ENCODE measurements at places on chromosomes 2 and 18.
A peak's percentile ranks its signal among the peaks of the same experiment; 100 is the strongest.

DNA sequence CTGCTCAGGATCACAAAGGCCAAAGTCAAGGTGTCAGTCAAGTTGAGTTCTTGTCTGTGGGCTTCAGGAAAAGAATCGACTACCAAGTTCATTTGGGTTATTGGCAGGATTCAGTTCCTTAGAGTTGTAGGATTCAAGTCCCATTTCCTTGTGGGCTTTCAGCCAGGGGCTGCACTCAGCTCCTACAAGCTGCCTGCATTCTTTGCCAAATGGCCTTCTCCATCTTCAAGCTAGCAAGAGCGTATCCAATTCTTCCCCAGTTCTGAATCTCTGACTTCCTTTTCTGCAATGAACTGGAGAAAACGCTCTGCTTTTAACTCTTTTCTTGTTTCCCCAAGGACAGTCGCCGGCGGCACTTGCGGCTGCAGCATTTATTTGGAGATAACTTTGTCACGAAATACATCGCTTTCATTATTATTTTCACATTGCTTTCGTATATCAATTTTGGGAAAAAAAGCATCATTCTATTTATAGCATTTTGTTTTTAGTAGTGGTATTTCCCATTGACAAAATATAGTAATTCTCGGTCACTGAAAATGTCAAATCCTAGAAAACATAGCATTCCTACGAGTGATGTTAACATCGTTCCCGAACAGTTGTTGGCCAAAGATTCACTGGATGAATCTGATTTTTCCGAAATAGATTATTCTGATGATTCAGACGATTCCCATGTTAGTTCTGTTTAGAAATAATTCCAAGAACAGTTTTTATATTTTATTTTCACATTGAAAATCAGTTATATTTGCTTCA, 59.6 kb upstream of the SERPINE2 start:
- DNase-seq = no peak

- no peak for DNase-seq
Measured at GRCh38 chr18:60246606-60247005, 126.0 kb downstream of the MC4R start.

DNA sequence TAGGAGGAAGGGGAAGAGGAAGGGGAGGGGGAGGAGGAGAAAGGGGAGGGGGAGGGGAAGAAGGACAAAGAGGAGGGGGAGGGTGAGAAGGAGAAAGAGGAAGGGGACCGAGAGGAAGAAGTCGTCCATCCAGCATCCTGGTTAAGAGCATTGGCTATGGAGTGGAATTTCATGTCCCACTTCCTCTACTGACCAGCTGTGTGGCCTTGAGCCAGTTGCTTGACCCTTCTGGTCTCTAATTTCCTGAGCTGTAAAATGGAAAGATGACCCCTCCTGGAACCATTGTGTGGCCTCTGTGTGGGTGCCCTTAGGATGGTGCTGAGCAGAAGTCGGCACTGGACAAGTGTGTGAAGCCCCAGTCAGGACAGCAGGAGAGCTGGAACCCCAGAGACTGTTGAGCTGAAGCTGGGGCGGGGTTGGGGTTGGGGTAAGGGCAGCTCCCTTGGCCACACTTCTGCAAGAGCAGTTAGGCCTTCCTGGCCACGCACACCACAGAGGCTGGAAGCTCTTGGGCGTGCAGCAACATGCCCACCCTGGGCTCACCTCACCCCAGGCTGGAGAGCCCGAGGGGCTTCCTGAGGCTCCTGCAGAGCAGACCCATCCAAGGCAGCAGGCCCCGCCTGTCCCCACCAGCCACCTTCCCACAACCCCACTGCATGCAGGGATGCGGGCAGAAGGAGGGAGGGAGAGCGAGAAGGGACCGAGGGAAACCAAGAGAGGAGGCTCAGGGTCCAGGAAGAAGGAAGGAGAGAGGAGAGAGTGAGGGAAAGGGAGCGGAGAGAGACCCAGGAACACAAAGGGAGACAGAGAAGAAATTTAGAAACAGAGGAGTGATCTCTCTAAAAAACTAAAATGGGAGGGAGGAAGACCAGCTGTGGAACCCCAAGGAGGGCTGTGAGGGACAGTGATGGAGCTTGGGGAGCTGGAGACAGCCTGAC, 16.2 kb downstream of the ADRA2B start:
- no peak for DNase-seq

DNA sequence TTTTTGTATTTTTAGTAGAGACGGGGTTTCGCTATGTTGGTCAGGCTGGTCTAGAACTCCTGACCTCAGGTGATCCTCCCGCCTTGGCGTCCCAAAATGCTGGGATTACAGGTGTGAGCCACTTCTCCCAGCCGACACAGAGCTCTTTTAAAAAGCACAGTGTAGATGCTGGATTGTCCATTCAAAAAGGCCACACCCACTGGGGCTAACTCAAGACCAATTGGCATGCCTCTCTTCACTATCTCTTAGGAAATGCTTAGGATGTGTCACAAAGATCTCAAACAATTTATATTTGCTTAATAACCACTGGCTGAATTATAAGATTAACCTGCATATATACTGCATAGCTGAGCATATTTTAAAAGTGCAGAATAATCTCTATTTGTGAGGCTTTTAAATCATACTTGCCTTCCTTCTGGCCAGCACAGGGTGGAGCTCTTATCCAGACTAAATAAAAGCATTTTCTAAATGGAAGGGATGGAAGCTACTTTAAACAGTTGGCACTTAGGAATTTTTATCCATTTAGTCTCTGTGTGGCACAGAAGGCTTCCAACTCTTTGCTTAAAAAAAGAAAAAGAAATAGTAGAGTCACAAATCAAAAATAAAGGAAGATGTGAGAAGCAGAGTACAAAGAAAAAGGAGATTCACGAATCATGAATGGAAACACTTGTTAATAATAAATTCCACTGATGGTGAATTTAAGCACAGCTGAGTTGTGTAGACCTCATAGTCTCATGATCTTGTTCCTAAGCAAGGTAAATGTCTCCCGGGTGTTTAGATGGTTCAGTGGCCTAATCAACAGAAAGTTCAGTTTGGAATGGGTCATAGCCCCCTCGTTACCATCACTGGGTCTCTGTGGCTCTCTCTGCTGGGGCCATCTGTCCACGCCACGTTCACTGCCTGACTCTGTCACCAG, 22.4 kb downstream of the CRYGD start:
- no peak for DNase-seq

DNA sequence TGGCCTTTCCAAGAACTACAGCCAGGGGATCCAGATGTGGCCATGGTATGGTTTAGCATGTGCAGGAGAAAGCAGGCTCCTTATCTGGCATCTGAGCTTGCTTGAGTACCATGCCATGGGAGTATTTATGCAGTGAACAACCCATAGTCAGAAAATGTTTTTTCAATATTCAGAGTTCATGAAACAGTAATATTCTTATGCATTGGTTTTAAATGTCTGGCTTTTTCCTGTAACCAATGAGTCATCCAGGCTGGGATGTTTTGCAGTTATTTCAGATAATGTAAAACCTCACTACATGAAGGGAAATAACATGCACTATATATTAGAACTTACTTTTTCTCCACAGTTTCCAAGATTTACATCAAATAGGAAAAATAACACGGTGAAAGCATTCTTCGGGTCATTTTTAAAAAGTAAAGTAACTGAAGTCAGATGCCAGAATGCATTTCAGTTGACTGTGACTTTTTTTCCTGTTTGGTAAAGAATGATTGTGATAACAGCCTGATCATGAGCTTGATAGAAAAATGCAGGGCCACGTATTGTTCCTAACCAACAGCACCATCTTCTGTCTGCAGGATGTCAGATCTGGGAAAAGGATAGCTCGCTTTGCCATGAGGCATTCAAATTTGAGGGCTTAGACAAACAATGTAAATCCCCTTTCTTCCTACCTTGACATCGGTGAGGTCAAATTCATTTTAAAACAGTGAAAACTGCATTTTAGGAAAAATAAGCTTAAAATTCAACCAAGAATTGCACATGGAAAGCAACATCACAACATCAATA, 152.8 kb downstream of the DSC3 start:
- no peak for DNase-seq

DNA sequence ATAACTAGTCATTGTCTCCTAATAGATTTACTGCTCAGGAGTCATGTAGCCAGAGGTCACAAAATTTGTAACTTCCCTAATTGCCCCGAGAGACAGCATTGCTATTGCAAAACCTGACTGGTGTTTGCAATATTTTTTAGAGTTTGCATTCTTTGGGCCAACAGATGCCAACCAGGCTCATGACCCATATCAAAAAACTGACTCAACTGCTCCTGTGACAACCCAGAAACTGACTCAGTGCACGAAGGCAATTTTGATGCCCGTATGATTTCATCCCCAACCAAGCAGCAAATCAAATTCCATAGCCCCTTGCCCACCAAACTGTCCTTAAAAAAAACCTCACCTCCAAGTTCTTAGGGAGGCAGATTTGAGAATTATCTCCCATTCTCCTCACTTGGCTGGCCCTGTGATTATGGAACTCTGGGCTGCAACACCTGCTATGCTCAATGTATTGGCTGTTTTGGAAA, 951.3 kb downstream of the TSN start:
- DNase-seq = no peak

GRCh38 chr2:53886406-53887280, 26.9 kb upstream of the GPR75 start:
- DNase-seq = no peak

- DNase-seq = no peak
Measured at GRCh38 chr2:5742126-5742525, 49.9 kb downstream of the SOX11 start.

DNA sequence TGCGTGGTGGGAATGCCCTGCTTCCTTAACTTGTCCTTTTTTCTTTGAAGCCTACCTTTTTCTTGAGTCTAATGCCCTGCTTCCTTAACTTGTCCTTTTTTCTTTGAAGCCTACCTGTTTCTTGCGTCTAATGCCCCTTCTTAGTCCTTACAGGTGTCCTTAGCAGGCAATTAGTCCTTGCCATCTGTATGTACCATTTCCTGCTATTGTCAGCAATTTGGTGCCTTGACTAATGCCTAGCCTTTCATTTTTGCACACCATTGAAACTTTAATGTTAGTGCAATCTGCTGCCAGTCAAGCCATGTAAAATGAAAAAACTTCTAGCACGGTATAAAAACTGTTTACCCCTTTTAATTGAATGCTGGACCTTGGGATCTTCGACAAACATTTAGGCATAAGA, 4.3 kb downstream of the KDM3A start:
- no peak for DNase-seq

GRCh38 chr2:206512999-206513398, 69.7 kb downstream of the ADAM23 start:
- no peak for DNase-seq

- DNase-seq = no peak
Measured at GRCh38 chr2:66849153-66849755, 414.3 kb downstream of the MEIS1 start.

DNA sequence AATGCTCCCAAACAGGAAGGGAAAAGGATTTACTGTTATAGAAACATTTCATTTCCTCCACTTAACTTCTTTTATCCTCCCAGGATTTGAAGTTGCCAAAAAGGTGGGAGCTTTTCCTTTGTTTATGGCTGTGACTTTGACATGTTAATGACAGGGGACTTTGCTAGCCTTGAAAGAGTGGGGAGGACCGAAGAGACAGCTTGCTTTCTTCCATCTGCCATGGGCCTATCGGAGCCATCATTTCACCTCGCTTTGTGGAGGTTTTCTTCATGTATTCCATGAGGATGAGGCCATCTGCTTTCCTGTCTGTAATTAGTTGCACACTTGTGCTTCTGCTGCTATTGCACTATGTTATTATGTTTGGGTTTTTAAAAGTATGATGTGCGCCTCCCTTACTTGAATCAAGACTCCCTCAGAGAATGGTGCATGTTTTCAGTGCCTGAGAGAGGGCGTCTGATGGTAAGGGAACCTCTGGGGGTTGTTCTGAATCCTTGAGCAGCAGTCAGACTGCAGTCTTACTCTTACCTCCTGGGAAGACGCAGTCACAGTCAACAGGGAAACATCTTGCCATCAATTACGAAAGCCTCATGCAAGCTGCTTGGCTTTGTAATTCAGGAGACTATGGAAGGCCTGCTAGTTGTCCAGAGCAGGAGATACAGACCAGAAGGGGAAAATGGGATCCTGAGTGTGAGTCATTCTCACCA, 173.3 kb upstream of the MGAT5 start:
- no peak for DNase-seq

DNA sequence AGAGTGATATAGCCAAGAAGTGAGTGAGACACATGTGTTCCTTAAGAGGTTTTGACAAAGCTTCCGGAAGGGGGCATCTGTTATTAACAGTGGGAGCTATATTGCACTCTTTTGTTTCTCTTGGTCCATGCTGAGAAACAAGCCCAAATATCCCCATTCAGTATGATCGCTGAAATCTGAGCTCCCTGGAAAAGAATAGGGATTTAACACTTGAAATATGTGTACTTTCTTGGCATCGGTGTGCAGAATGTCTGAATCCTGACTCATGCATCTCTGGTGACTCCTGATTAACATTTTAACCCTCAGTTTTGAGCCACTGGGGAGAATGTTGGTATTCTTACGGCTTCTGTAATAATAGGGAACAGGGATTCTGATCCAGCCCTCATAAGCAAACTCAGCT, 448.1 kb downstream of the TSN start:
- DNase-seq = no peak

DNA sequence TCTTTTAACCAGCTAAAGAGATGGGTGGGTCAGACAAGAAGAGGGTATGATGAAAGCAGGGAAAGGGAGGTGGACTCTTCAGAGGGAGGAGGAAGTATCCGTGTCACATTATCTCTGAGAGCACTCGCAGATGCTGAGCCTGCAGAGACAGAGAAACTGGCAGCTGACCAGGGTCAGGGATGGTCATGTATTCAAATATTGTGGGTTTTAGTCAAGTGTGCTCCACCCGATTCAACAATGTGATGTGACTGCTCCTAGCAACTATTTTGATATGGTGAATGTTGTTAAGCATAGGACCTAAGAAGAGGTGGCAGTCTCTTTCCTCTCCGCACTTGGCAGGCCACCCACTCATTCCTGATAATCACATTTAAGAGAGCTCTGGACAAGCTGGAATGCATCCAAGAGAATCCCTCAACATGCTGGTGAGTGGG, 1.3 kb upstream of the CLIP4 start:
- peak; percentile 7 for DNase-seq

DNA sequence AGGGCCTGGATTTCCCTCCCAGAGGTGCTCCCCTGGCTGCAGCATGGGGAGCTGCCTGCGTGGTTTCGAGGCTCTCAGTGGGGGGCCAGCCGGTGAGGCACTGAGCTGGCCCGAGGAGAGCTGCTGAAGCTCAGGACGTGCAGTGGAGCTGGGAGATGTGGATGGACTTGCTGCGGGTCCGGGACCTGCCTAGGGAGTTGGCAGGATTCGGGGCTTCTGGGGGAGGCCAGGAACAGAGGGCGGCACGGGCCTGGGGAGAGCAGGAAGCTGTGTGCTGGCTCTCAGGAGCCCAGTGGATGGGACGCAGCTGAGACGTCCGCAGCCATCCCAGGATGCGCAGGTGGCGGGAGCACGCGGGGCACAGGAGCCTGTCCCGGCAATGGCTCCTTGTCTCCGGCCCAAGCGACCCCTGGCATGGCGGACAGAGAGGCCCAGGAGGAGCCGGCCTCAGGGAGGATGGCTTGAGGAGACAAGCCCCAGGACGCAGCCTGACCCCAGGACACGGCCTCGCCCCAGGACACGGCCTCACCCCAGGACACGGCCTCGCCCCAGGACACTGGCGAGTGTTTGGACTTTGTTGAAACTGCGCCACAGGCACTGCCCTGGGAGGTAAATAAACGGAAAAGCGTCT, 116.1 kb downstream of the NFATC1 start:
- DNase-seq = no peak

Data from CD4-positive, alpha-beta T cell treated with Interleukin-12 subunit alpha and Interleukin-12 subunit beta, for 1 hour (primary cell).